Small intestine (tissue), 16 donors: ENCODE measurements at places on chromosomes 7 and 10.

- DNase-seq, result no peak
Measured at GRCh38 chr10:43254199-43254730, 12.6 kb downstream of the RASGEF1A start.

DNA sequence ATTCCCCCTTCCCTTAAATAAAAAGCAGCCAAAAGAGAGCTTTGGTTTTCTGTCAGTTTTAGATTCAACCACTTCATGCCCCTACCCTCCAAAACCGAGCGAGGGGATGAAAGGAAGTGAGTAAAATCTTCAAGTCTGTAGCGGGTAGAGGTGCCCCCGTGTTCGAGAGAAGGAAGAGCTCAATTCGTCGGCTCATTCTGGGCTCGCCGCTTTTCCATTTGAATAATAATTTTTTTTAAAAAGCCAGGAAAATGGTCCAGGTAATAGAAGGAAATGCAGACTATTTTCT is 436.2 kb upstream of the GALNT17 start:
- DNase-seq, result peak; percentile 39

DNA sequence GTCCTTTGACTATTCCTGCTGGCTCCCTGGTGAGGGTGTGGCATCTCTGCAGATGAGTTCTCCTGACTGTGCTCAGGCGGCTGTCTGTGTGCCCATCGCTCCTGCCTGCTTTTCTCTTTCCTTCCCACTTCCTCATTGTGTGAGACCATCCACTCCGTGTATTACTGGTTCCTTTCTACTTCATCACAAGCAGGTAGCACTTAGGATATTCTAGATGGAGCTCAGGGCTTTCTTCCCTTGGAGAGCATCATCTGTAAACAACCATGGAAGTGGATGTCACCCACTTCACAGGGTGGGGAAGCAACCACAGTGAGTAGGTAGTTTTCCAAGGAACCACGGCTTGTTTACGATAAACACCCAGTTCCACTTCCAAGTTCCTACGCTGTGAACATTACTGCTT is 15.7 kb downstream of the DNAJB6 start:
- no peak for DNase-seq

DNA sequence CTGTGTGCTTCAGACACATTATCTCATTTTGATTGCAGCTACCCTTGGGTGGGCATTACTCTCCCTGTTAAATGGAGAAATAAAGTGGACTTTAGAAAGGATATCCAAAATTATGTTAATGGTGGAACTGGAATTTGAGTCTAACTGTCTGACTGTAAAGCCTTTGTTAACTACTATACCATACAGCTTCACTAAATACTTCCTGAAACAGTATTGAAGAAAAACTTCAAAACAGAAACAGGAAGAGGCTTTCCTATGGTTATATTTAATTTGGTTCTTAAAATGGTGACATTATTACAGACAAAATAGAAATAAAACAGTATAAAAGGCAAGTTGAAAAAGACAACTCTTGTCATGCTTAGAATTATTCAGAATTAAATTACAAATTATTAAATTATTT is 25.0 kb downstream of the SPAG6 start:
- no peak for DNase-seq

GRCh38 chr10:47165711-47166404 is 134.1 kb upstream of the GDF10 start:
- peak; percentile 31 for DNase-seq

DNA sequence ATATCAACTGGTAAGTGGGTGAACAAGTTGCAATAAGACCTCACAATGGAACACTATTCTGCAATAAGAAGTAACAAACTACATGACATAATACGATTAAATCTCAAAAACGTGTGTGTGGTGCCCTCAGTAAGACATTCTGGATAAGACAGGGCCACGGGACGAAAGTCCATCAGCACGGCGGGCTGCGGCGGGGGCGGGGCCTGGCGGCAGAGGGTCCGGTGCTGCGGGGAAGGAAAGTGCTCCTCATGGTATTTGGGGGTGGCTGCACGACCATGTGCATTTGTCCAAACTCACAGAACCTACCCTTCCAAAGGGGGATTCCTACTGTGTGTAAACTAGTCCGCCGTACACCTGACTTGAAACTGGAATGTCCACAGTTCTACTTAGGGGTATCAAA is 341.8 kb downstream of the TCERG1L start:
- no peak for DNase-seq

DNA sequence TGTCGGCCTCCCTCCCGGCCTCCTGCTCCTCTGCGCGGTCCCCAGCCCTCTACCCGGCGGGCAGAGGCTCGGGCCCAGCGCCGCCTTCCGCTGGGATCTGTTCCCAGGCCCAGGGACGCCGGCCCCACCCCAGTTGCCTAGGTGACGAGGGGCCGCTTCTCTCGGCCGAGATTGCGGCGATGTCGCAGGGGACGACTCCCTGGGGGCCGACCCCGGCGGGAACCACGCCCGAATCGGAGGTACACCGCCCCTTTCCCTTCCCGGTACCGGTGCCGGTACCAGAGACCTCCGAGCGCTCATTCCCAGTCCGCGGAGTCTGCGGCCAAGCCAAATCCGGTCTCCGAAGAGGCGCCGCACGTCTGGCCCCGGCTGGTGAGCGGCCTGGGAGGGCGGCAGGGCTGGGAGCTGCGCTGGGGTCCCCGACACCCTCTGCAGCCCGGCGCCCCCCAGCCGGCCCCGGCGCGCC is at the start of gene CABCOCO1:
CABCOCO1 (plus strand) TSS at position 136 of the 466 bp plus-strand sequence; CDS start at position 180, 44 bp downstream.
- DNase-seq, result peak; percentile 85

DNA sequence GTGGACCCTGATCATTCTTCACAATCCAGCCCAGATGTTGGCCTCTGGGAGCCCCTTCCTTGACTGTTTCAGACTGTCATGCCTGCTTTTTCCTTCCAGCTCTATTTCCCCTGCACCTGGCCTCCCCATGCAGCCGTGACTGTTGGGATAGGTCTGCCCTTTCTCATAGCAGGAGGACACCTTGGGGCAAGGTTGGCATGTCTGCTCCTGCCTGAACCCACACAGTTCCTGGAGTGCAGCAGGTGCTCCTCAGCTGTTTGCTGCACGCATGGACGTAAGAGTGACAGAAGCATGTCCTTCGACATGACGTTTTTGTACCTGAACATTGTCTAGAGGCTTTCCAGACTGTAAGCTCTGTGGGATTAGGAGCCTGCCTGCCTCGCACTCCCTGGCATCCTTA is 24.0 kb downstream of the POR start:
- no peak for DNase-seq

DNA sequence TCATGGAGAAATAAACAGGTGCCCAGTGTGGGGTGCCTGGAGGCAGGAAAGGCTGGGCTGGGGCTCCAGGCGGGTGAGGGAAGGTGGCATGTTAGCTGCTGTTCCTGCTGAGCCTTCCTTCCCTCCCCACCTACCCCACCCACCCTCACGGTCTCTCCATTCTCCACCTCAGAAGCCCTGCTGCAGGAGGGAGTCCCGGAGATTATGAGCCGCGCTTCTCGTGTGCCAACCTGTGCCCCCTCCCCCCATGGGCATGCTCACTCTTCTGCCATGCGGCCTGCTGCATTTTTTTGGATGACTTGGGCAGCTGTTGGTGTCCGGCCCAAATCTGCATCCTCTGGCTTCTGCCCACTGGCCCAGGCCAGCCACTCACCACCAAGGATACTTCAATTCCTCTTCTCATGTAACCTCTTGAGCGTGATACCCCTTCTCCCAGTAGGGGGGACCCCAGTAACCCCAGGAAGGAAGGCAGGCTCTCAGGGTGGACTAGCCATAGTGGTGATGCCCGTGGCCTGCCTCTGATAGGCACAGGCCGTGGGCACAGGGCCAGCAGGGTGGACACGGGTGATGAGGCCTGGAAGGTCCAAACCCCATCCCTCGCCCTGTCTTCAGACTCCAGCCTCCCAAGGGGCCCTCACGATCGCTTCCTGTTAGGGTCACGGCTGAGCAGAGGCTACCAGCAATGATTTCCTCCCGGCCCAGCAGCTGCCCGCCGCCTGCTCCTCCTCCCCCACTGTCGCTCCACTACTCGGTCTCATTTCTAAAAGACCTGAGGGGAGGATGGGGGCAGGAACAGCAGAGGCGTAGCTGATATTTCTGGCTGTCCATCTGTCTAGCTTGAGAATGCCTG is 27.8 kb downstream of the UNC5B start:
- DNase-seq, result no peak

GRCh38 chr10:15255961-15256360 is 87.5 kb upstream of the NMT2 start:
- no peak for DNase-seq

DNA sequence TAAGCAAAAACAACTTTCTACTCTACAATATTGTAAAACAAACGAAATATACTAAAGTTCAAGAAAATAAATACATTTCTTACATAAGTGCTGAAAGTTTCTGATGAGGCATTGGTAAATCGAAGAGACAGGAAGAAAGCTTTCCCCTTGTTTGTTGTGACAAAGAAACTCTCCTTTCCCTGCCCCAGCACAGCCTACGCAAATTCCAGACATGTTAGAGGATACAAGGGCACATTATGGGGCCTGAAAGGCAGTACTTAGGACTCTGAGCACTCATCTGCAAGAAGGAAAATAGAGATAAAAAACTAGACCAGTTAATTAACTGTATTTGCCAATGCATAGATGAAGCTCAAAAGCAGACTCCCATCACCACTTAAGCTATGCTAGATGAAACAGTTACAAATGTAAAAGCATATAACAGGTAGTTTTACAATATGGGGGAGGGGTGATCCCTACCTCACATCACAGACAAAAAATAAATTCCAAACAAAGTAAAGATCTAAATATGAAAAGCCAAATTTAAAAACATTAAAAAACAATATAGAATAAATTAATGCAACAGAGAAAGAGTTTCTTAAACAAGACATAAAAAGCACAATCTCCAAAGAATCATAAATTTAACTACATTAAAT is 21.8 kb downstream of the ARHGAP19 start:
- no peak for DNase-seq

DNA sequence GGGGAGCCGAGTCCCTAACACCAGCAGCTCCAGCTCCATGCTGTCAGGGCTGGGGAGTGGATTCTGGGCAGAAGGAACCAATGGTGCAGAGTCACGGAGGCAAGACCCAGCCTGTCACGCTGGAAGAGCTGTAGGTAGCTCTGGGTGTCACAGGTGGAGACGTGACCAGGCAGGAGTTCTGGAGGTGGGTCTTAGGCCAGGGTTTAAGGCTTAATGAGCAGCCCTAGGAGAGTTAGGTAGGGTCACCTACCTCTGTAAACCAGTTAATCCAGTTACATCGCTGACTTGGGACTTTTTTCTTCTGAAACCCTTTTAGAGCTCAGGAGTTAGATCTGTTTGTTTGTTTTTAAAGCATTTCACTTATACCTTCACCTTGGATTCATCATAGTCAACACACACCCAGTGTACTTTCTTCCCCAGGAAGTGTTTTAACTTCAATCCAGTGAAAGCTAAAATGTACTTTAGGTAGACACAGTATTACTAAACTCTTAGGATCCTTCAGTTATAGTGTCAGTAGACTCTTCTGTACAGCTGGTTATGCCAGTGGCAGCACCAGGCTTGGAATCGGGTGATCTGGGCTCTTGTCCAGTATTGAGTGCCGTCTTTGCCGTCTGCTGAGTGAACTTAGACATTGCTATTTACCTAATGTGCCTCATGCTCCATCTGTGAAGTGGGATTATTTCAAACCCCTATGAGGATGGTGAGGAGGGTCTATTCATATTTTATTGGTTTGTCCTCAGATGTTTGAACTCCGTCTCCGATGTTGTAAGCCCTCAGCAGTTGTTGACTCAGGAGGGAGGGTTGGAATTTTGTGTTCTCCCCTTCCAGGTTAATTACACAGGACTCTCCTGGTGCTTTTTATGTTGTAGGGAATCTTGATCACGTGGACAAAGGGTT is 31.0 kb downstream of the TACR2 start:
- no peak for DNase-seq

DNA sequence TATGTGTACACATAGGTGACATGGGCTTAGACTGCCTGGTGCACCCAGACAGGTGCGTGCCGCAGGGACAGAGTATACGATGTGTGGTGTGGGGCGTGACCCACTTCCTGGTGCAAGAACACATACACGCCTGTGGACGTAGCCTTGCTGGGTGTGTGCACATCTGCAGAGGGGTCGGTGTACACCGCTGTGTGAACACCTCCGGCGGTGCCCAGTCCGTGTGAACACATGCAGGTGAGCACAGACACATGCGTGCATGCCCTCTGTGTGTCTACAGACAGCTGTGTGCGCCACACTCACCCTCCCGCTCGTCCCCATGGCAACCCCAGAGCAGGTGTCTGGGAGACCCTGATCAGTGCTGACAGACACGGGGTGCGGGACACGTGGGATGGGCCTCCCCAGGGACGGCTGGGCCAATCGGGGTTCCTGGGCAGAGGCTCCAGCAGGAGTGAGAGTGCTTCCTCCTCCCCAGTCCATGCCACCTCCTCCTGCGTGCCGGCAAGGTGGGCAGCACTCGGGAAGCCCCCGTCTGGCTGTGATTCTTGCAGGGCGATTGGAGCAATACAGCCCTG is 23.4 kb downstream of the ELFN1 start:
- no peak for DNase-seq

DNA sequence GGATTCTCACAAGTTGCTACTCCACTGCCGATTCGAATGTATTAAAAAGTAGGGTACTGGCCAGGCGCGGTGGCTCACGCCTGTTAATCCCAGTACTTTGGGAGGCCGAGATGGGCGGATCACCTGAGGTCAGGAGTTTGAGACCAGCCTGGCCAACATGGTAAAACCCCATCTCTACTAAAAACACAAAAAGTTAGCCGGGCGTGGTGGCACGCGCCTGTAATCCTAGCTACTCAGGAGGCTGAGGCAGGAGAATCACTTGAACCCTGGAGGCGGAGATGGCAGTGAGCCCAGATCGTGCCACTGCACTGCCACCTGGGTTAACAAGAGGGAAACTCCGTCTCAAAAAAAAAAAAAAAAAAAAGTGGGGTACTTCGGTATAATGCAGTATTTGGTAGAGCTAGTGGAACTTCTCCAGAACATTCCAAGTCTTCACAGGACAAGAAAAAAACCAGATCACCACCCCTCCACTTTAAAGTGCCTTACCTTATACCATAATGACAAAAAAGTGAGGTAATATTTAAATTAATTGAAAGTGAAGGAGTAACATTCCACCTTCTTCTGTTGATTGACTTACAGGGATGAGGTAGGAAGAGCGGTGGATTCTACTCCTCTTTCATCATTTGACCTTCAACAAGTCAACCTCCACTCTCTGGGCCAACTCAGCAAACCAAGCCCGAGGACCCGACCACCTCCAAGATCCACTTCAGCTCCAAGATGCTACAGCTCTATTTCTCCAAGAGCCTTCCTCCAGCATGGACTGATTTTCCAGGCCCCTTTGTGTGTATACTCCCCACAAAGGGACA is 2.0 kb downstream of the BAZ1B start:
- no peak for DNase-seq

DNA sequence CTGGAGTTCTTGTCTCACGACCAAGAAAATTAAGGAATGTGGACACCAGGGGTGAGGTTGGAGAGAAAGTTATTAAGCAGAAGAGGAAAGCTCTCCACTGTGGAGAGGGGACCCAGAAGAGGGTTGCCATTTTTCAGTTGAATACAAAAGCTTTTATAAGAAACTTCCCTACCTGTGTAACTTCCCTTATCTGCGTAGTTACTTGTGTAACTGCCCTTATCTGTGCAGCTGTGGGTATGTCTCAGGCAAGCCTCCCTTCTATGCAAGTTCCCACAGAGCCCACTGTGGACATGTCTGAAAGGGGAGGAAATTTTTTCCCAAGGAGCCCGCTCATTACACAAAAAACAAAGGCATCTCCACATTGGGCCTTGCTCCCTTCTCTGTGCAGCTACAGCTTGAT is 94.9 kb downstream of the SVOPL start:
- no peak for DNase-seq

GRCh38 chr10:62147425-62147824 is 121.2 kb downstream of the RTKN2 start:
- DNase-seq, result no peak
